ENCODE measurements at places on chromosomes 11 and 22.

- peak; percentile 78 for DNase-seq
Observed at GRCh38 chr11:128448200-128448886, 139.0 kb downstream of the ETS1 start.

- no peak for DNase-seq
Observed at GRCh38 chr22:45932071-45932470, 44.9 kb downstream of the WNT7B start.

- no peak for DNase-seq
Observed at GRCh38 chr11:71481101-71481960, 28.3 kb downstream of the NADSYN1 start.

GRCh38 chr11:9827708-9828107, 163.8 kb downstream of the SWAP70 start:
- DNase-seq = no peak

DNA sequence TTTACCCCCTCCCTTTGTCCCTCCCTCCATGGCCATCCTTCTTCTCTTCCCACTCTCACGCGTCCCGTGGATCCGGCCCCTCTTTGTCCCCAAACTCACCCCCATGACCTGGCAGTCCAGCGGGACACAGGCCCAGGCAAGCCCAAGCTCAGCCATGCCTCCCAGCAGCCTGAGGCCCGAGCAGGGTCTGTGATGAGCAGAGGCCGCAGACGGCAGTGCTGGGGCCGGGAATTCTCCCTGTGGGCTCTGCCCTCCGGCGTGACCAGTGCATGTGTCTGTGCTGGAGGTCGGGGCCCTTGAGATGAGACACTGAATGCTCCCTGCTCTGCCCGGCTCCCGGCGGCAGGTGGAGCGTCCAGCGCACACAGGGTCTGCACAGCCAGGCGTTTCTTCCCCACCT, 237.9 kb downstream of the BRD1 start:
- DNase-seq = no peak

DNA sequence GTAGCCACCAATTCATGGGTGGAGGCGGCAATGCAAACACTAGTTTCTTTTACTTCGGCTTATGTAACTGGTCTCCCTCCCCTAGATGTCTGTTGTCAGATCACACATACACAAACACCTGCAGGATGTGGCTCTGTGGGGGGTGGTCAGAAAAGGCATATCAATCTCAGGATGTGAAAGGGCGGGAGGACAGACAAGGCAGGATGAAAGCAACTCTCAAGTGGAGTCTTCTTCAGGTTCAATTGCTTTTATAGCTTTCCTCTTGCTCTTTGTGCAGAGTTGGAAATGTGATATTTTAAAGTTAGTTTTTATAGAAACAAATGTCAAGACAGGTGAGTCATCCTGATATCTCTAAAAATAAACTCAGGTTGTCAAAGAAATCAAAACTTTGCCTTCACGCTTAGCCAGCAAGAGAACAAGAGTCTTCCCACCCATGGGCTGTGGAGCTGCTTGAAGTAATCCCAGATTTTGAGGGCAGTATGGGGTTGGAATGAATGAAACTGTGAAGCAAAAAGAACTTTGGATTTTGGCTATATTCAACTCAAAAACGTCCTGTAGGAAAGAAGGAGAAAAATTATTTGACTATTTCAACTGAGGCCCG, 423.4 kb downstream of the GUCY1A2 start:
- DNase-seq = no peak

GRCh38 chr22:20494978-20495860, at the start of gene KLHL22:
TSS of gene KLHL22 (minus strand) at chr22:20495795. CDS start at chr22:20489211, 6,584 bp downstream.
- DNase-seq = no peak

- DNase-seq = no peak
Observed at GRCh38 chr11:45178890-45179671, 32.6 kb downstream of the PRDM11 start.

GRCh38 chr22:30733181-30733631, 38.5 kb downstream of the OSBP2 start:
- no peak for DNase-seq

DNA sequence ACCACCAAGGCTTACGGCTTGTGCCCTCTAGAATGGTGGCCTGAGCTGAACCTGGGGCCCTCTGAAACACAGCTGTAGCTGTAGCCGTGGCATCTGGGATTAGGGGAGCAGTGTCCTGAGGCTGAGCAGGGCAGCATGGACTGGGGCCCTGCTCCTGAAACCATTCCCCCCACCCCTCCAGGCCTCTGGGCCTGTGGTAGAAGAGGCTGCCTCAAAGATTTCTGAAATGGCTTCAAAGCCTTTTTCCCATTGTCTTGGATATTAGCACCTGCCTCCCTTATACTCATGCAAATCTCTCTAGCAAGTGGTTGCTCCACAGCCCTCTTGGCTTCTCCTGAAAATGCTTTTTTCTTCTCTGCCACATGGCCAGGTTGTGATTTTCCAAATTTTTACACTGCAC, 106.9 kb downstream of the CTNND1 start:
- no peak for DNase-seq

GRCh38 chr11:27216270-27217149, 146.5 kb downstream of the CCDC34 start:
- DNase-seq = no peak

DNA sequence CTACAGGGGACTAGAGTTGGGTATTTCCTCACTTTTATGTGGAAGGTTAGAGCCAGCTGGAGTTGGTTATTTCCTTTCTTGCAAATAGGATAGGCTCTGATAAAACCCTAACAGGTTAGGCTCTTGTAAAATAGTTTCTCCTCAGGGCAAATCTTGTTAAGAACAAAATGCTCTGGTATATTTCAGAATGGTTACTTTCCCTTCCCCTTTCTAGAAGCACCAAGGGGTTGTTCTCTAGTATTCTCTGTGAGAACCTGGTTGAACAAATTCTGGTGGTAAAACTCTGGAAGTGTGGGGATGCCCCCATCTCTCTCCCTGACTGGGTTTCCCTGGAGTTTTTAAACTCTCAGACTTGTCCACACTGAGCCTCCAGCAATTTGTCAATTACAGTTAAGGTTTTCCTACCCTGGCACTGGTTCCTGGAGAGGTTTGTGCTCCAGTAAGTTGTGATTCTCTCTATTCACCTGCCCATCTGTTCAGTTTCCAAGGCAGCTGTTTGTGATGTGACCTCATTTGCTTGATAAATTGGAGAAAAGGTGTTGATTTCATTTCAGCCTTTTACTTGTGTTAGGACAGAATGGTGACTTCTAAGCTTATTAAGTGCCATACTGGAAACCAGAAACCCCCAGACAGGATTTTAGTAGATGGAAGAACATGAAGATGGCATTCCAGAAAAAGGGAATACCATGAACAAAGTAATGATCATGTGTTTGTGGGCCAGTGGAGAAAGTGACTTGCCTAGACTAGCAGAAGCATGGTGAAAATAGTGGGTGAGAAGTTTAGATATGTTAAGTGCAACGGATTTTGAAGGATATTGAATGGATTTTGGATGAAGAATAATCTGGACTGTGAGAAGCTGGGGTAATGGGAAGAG, 64.6 kb downstream of the EXT2 start:
- DNase-seq = no peak

DNA sequence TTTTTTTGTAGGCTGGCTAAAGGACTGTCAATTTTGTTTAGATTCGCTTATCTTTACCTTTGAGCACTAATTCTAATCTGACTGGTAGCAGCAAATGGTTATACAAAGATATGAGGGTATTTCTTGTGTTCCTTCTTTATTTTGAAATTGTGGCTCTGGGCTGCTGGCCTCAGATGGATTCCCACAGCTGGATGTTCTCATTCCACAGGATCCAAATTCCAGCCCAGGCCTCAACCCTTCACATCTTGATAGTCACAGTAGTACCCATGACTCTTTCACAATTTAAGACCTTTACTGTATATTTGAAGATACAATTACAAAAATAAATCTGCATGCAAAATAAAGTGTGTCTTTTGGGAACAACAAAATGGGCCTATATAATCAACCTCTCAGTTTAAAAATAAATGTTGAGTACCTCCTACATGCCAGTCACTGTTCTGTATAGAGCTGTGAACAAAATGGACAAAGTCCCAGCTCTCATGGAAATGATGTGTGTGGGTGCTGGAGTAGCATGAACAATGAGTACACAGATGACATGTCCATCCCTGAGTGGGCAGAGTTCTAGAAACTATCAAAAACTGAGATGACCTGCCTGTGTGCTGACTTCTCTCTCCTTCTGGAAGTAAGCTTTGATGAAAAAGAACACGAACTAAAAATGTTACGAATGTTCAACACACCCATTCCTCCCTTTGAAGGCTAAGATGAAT, 51.7 kb upstream of the FBXO3 start:
- no peak for DNase-seq

GRCh38 chr11:27701355-27702105, 1.3 kb upstream of the BDNF start:
- no peak for DNase-seq

DNA sequence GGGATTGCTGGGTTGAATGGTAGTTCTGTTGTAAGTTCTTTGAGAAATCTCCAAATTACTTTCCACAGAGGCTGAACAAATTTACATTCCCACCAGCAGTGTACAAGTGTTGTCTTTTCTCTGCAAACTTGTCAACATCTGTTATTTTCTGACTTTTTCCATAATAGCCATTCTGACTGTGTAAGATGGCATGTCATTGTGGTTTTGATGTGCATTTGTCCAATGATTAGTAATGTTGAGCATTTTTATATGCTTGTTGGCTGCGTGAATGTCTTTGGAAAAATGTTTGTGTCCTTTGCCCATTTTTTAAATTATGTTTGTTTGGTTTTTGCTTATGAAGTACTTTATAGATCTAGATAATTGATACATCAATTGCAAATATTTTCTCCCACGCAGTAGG, 1025.0 kb downstream of the JRKL start:
- DNase-seq = no peak

GRCh38 chr11:31850365-31850764, 39.2 kb upstream of the PAX6 start:
- DNase-seq = no peak

GRCh38 chr11:128053981-128054931, 533.1 kb downstream of the ETS1 start:
- DNase-seq = peak; percentile 41

GRCh38 chr11:132844956-132845696, 687.2 kb downstream of the OPCML start:
- DNase-seq = no peak

GRCh38 chr11:105598371-105598770, 11.5 kb upstream of the GRIA4 start:
- DNase-seq = no peak

GRCh38 chr11:1570531-1570895, 1.6 kb downstream of the DUSP8 start:
- DNase-seq = no peak

DNA sequence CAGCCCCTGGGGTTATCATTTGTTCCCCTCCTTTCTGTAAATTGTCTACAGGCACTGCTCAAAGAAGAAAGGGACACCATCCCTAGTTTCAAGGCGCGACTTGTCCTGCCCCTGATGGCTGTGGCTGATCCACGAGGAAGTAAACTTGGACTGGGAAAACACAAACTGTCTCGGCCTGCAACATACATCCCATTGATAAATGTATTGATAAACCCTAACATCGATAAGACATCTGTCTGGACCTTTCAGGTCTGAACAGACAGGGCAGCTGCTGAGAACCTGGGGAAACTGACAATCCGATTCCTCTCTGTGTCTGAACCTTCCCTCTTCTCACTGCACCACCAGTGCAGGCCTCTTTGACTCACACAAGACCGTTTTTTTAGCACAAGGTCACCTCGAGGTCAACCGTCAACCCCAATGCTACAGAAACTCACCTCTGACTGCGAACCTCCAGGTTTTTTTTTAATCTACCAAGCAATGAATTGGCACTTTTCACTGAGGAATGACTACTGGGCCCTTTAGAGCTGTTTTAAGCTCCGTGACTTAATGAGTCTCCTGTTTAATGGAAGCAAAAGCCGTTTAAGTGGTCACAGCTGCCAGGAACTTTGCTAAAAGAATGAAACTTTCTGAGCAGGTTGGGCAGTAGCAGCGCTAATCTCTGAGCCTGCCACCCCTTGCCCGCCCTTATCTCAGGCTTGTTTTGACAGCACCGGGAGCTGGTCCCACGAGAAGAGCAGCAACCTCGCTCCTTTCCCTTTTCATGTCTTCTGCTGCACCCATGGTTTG, 203.8 kb upstream of the TMEM45B start:
- peak; percentile 88 for DNase-seq

DNA sequence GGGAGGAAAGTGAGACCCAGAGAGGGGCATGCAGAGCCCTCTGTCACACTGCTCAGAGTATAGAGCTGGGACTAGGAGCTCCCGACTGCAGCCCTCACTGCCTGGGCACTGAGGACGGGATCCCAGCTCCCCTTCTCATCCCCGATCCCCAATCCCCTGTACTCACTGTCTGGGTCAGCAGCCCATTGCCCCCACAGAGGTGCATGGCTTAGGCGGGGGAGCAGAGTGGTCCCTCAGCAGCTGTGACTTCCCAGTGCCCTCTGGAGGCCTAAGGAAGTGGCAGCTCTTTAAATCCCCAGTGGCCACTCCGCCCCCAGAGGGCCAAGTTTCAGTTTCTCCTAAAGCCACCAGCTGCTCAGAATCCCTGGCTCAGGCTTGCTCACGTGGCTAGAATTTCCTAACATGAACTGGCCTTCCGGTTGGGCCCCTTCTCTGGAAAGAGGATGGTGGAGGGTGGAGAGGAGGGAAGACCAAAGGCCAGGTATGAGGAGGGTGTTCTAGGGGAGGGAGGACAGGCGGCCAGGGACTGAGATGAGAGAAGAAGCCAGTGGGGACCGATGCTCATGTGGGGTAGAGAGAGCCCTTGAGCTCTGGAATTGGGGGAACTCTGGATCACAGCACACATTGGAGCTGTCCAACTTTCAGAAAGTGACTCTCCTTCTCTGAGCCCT, at the start of gene BATF2:
TSS of gene BATF2 (minus strand) at position 262 of the 671 bp plus-strand sequence. CDS start at position 205, 57 bp downstream.
- DNase-seq = peak; percentile 56

DNA sequence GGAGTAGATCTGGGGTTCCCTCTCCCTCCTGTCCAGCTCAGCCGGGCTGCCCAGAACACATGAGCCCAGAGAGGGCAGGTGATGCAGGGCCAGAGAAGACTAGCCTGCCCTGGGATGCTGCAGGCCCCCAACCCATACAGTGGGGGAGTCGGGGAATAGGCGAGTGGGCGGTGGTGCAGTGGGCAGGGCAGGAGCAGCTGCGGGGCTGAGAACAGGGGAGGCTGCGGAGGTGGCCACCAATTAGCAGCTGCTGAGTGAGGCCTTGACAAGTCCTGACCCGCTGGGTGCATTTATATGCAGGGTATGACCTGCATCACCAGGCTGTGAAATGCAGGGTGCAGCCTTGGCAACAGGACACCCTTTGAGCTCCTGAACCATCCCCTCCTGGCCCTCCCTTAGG, 43.1 kb downstream of the NFAM1 start:
- no peak for DNase-seq

DNA sequence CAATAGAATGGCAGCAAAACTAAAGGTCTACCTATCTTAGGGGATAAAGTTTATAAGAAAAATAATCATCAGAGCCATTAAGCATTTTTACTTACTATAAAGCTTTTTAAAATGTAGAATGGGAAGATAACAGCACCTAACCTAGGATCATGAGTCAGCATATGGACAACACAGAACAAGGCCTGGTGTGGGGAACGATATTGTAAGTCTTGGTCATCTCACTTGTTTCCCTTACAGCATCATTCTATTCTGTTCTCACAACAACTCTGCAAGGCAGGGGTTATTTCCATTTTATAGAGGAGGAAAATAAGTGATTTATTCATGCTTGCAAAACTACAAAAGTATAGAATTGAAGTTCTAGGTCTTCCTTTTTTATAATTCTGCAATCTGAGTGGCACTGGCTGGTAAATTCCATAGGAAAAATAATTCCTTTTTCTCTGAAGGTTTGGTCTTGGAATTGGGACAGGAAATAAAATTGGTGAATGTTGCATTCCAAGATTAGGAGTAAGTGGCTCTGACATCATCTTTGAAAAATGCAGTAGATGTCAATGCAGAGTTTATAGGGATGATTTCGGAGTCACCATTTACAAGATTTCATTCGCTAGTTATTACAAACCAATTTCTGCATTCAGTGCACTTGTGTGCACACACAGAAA, 423.0 kb downstream of the DYNC2H1 start:
- DNase-seq = no peak
